Stimulated activated CD4-positive, alpha-beta T cell treated with anti-CD3 and anti-CD28 coated beads, Interleukin-15, amount 100 ng/mL, for 1 hour (primary cell): ENCODE measurements at places on chromosomes 11 and 22.

DNA sequence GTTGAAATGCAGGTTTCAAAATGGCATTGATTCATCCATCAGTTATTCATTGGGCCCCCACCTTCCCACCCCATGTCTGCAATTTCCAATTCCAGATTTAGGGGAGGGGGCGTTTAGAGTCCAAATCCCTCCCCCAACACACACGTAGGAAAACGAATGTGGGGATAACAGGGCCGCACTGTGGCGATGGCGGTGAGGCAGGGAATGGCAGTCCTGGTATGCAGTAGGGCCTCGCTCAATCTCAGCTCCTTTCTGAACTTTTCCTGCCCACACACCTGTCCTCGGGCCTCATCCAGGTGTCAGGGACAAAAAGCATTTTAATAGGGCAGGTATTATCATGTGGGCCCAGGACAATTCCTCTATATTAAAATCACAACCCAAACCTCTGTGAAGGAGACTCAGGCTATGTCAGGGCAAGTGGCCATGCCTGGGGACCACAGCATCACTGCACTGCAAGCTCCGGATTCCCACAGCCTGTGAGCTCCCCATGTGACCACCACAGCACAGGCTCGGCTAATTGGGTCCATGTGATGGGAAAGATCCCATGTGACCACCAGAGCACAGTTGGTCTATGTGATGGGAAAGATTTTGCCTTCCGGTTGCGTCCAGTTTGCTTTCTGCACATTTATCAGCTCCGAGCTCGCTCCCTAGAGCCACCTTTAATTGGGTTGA, 44.5 kb downstream of the RTL6 start:
- DNase-seq: no peak

DNA sequence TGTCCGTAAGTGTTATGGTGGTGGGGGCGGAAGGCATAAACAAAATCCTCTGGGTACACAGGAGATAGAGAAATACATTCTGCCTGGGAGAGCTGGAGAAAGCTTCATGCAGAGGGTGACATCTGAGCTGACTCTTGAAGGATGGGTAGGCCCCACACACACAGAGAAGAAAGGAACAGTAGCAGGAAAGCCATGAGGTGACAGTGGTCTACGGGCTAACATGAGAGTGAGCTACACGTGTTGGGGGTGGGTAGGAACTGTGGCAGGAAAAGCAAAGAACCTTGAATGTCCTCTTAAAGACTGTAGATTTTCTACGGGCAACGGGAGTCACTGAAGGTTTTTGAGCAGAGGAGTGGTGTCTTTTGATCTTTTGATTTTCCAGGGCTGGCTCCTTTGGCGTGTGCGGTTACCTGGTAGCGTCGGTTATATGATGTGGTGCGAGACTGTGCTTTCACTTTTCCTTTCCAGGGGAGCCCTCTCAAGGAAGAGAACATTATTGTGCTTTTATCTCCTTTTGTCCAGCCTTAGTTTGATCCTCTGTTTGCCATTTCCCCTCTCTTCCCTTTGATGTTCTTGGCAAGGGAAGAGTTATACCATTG, 39.7 kb downstream of the ADAMTS8 start:
- DNase-seq: no peak

DNA sequence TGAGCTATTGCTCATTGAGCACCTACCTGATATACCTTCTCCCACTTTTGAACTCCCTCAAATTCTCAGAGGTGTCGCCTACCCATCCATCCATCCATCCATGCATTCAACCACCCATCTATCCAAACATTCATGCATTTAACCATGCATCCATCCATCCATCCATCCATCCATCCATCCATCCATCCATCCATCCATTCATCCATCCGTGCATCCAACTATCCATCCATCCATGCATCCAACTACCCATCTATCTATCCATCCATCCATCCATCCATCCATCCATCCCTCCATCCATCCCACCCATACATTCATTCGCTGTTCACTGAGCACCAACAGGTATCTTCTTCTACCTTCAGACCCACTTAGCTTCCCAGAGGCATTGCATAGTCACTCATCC, 342.8 kb downstream of the CTTN start:
- DNase-seq: no peak

GRCh38 chr11:103055221-103055890, 36.6 kb downstream of the DCUN1D5 start:
- no peak for DNase-seq

DNA sequence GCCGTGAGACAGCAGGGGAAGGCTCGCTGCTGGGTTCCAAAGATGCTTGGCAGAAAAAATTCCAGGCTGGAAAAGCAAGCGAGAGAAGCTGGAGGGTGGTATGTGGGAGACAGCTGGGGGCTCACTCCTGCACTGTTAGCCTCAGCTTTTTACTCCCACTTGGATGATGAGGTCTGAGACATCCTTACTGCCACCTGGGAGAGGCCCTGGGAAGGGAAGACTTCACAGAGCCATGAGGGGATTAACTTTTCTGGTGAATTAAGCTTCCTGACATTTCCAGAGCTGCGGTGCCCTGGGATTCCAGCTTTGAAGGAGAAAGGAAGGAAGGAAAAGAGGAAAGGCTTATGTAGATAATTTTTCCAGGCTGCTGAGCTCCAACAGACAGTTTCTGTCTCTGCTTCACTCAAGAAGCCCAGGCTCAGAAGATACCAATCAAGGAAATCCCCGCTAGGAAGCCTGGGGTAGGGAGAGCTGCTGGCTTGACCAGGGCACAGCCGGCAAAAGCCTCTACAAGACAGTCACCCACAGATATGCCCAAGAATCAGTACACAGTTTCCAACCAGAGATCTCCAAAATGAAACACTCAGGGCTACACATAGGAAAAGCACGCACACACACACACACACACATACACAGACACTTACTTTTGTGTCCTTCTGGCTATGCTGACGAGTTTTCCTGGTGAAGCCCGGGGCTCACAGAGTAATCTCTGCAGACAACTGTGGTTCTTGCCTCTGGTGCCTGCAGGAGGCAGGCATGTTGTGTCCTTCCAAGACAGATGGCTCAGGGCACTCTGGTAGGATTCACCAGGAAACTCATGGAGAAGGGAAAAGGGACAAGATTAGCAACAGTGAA, 907 bp downstream of the MCHR1 start:
- DNase-seq: no peak

DNA sequence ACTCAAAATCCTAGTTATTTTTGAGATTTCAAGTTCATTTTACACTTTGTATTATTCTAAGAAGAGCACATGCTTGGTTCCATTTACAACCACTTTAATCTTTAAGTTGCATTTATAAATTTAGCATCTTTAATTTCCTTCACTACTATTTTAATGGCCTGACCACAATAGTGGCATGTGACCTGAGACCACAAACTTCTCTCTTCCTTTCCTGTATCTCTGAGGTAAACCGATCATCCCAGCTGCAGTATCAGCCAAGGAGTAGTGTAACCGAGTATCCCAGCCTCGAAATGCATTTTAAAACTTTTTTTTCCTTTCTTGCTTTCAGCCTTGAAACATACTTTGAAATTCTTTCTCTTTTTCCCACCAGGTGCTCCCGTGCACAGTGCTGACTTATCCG, 28.7 kb upstream of the CBX6 start:
- DNase-seq: no peak

- DNase-seq: no peak
Observed at GRCh38 chr22:47204002-47204979, 441.8 kb downstream of the TBC1D22A start.

GRCh38 chr22:21949948-21950347, 2.7 kb downstream of the PPM1F start:
- no peak for DNase-seq

DNA sequence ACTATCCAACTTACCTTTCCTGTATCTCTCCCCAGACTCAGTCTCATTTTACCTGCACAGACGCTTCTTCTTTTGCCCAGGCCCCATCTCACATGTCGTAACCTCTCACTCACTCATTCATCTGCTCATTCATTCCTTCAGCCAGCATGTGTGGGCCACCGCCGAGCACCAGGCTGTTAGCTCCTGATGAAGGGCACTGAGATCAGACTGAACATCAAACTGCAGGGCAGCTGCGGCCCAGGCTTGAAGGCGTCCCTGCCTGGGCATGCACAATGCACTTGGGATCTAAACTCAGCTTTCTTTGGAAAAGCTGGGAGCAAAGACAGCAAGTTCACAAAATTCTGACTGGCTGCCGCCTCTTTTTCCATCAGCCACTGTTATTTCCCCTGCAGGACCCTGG, 1456.3 kb downstream of the BRD1 start:
- DNase-seq: no peak
